Stimulated activated CD4-positive, alpha-beta T cell treated with anti-CD3 and anti-CD28 coated beads, Interleukin-1b, Interleukin-23, amount 100 ng/mL, for 1 hour (primary cell): ENCODE measurements at places on chromosomes 5 and 9.

DNA sequence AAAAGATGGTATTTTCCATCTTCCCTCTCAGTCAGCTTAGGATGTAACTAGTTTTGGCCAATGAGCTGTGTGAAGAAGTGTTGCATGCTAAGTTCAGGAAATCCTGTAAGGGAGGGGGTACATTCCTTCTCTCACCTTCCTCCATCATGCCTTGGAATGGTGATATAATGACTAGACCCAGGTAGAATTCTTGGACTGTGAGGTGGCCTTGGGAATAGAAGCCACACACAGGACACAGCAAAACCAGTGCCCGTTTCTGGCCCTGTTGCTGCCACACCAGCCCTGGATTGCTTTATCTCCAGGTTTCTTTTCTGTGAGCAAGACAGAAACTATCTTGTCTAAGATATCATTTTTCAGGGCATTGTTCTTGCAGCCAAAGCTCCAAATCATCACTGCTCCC is 10.5 kb upstream of the ZNF354A start:
- DNase-seq: no peak

GRCh38 chr9:4662989-4663792 is 1.1 kb downstream of the PLPP6 start:
- DNase-seq: no peak

GRCh38 chr5:89769975-89770374 is 639.6 kb downstream of the CETN3 start:
- no peak for DNase-seq

GRCh38 chr9:113316030-113316429 is 12.9 kb upstream of the RNF183 start:
- DNase-seq: no peak

DNA sequence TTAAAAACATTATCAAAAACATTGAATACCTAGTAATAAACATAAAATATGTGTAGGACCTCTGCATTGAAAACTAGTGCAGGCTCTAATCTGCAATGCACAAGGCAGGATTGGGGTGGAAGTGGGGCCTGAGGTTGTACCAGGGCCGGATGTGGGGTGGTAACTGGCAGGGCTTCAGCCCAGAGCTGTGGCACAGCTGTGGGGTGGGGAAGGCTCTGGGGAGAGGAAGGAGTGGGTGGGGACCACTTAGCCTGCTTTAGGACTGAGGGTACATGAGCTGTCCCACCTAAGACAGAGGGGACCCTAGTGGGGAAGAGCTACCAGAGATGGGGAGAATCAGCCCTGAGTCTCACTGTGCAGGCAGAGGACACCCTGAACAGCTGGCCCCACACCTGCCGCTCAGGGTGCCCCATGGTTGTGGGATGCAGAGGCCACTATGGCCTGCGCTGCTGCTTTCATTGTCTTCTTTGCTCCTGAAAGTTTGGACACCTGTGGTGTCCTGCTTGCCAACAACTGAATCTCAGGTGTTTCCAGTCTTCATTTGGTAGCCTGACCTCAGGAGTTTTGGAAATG is 311.4 kb downstream of the TLE4 start:
- DNase-seq: no peak

GRCh38 chr5:9721161-9721560 is 91.0 kb upstream of the TAS2R1 start:
- no peak for DNase-seq

- no peak for DNase-seq
Observed at GRCh38 chr5:77157732-77158532, 52.5 kb upstream of the PDE8B start.

GRCh38 chr5:18771097-18771610 is 1136.9 kb downstream of the TAF11L14 start:
- DNase-seq: no peak

DNA sequence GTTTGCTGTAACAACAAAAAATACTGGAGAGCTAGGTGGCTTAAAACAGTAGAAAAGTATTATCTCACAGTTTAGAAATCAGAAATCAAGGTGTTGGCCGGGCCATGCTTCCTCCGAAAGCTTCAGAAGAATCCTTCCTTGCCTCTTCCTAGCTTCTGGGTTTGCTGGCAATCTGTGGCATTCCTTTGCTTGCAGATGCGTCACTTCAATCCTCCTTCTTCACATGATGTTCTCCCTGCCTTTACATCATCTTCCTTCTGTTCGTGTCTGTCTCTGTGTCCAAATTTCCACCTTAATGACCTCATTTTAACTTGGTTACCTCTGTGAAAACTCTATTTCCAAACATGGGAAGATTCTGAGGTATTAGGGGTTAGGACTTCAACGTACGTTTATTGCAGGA is 90.4 kb upstream of the CHD1 start:
- DNase-seq: no peak

GRCh38 chr9:119697996-119698395 is 328.8 kb upstream of the BRINP1 start:
- no peak for DNase-seq

GRCh38 chr9:126420135-126420534 is 93.5 kb downstream of the MVB12B start:
- DNase-seq: no peak

DNA sequence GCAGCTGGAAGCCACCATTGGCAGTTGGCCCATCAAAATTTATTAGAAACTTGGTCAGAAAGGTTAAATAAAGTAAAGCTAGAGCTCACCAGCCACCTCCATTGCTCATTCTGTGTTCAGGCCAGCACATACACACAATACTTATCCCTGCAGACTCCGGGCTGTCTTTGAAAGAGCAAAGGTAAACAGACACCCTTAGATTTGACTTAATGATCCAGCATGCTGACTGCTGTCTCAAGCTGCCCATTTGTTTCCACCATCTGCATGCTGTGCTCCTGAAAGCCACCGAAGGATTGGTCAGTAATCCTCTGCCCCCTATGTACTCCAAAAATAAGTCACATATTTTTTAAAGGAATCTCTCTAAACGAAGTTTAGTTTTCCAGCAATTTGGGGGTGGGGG is 1059.8 kb upstream of the DMAC1 start:
- DNase-seq: no peak

DNA sequence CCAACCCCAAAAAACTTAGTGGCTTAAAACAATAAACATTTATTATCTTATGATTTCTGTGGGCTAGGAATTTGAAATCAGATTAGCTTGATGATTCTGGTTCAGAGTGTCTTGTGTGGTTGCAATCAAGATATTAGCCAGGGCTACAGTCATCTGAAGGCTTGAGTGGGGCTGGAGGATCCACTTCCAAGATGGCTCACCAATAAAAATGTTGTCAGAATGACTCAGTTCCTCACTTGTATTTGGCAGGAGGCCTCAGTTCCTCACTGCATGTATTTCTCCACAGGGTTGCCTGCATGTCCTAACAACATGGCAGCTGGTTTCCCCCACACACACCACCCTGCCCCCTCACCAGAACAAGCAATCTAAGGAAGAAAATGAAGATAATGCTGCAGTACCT is 98.2 kb upstream of the NIPBL start:
- no peak for DNase-seq

GRCh38 chr9:75152416-75152815 is 64.1 kb downstream of the OSTF1 start:
- no peak for DNase-seq

DNA sequence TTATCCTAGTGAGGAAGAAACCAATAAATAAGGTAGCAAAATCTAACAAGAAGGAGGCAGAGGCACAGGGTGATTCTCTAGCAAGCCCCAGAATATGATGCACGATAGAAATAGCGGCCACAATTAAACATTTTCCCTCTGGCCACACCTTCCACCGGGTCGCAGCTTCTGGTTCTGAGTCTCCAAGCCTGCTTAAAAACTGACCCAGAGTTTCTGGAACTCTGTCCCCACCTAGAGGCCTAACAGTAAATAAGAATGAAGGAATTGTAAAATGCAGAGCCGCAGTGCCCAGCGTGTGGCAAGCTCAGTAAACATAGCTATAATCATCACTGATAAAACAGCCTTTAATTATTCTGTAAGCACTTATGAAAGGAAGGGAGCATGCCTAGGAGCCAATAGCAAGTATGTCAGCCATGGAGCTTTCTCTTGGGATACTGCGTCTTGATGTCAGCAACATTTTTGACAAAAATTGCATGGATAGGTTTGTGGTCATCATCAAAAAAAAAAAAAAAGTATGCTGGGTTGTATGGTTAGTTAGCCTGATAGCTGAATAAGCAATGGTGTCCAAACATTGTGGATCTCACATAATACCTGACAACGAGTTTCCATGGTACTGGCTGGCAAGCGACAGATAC is 465.5 kb downstream of the DNAH5 start:
- no peak for DNase-seq

- peak; percentile 41 for DNase-seq
Observed at GRCh38 chr5:77645158-77645994, 6.9 kb upstream of the OTP start.

DNA sequence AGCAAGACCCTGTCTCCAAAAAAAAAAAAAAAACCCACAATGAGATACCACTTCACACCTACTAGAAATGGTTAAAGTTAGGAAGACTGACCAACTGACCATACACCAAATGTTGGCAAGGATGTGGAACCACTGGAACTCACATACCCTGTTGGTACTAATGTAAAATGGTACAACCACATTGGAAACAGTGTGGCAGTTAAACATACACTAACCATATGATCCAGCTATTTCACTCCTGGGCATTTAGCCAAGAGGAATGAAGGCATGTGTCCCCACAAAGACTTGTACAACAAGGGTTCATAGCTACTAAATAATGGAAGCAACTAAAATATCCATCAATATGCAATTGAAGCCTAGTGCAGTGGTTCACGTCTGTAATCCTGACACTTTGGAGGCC is 21.3 kb downstream of the NAIF1 start:
- DNase-seq: no peak

DNA sequence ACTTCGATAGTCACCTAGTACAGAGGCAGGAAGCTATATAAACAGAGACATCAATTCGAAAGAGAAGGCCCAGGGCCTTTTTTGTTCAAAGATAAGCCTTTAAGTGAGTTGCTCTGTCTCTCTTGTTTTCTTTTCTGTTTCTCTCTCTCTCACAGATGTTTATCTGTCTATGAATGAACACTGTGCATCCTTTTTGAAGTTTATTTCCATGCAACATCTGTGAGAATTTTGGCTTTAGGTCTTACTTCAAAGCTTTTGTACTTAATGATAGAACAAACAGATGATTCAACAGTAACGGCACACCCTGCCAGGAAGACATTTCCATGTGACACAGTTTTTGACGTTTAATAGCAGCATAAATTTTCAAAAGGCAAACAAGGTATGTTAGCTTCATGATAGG is 1413.1 kb upstream of the CDH6 start:
- DNase-seq: no peak

GRCh38 chr5:6731465-6732237 is 18.4 kb downstream of the TENT4A start:
- no peak for DNase-seq

GRCh38 chr9:124606027-124606426 is 98.8 kb upstream of the NR5A1 start:
- no peak for DNase-seq

DNA sequence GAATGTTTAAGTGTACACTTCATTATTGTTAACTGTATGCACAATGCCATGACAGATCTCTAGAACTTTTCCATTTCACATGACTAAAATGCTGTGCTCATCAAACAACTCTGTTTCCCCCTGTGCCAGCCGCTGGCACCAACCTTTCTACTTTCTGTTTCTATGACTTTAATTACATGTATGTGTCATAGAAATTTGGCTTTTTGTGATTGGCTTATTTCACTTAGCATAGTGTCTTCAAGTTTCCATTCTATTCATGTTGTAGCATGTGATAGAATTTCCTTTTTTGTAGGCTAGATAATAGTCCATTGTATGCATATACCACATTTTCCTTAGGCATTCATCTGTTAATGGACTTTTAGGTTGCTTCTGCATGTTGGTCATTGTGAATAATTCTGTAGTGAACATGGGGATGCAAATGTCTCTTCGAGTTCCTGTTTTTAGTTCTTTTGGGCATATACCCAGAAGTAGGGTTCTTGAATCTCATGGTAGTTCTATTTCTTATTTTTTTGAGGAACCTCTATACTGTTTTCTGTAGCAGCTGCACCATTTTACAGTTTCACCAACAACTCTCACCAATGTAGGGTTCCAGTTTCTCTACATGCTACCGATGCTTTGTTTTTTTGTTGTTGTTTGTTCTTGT is 184.4 kb upstream of the DMRT1 start:
- no peak for DNase-seq

GRCh38 chr5:79878721-79879336 is 112.2 kb downstream of the MTX3 start:
- no peak for DNase-seq

DNA sequence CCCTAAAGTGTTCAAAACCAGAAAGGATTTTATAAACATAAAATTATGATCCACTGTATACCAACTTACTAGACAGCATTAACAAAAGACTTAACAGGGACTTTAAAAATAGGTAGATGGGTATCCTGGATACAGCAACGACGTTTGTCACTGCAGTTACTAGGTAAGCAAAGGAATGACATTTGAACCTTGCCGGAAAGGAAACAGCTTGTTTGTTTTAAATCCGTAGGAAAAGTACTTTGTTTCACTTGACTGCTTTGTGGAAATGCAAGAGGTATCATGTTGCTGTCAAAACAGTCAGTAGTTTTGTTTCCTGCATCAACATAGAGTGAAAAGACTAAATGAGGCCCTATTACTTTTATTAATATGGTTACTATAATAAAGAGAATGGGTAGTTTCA is 122.9 kb downstream of the CDC42SE2 start:
- no peak for DNase-seq

- DNase-seq: no peak
Observed at GRCh38 chr9:108053555-108054061, 564.0 kb upstream of the KLF4 start.

DNA sequence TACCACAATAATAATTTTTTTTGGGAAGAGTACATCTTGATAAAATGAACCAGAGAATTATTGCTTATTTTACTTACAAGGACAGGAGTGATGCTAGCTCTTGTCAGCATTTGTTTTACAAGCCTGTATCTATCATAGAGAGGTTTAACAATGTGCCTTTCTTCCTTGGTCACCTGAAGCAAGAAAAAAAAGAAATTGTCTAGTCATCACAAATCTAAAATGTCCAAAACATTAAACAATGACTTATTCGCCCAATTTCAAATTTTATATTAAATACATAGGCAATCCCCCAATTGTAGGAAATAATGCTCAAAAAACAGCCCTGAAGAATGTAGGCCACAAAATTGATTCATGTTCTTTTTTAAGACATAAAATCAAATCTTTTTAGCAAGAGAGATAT is 56.6 kb downstream of the PKD2L2 start:
- DNase-seq: no peak

DNA sequence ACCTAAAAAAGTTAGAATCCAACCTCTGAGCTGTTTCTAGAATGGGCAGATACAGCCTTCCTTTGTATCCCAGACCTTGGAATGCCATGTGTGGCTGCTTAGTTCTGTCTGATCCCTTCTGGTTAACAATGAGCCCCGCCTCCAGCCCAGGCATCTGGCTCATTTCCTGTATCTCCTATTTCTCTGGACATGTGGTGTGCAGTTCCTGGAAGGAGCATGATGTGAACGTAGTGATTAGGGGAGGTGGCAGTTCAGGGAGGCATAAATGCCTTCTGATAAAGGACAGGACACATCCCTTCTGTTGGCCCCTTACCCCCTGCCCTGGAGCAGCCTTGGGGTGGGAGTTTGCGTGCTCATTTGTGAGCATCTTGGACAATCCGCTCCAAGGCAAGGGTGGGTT is 243.0 kb downstream of the ZSWIM6 start:
- DNase-seq: no peak

GRCh38 chr9:115850548-115851304 is 302.9 kb upstream of the PAPPA start:
- DNase-seq: no peak

GRCh38 chr5:66595756-66596635 is at the start of gene MAST4:
Gene MAST4 (plus strand): TSS chr5:66596393. CDS start chr5:66596656, 263 bp downstream.
- peak; percentile 34 for DNase-seq
